ENCODE measurements at places on chromosomes 1 and 21.

GRCh38 chr1:31788825-31789256, 24.7 kb upstream of the ADGRB2 start:
- DNase-seq, result no peak

GRCh38 chr21:18449605-18450550, 46.3 kb upstream of the TMPRSS15 start:
- DNase-seq, result no peak

DNA sequence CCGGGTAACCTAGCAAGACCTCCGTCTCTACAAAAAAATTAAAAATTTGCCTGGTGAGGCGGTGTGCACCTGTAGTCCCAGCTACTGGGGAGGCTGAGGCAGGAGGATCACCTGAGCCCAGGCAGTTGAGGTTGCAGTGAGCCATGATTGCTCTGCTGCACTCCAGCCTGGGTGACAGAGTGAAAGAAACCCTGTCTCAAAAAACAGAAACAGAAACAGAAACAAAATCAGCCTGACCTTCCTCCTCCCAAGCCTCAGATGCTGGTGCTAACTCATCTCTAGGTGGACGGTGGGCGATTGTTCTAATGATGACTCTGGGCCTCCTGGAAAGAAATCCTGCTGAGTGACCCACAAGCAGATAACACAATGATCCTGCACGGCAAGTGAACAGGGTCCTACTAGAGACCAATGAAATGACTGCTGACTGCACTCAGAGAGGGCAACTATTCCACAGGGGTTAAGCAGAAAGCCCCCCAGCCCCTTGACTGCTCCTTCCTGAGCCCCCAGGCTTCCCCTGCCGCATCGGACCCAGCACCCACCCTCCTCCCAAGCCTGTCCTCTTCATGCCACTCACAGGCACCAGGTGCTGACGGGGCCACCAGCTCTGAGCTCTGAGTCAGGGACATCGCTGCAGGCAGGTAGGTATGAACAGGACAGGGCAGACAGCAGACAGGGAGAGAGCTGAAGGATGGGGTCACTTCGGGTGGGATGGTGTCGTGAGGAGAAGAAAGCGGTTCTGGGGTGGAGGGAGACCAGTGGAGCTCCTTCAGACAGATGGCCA, 27.8 kb upstream of the LRRC38 start:
- no peak for DNase-seq

DNA sequence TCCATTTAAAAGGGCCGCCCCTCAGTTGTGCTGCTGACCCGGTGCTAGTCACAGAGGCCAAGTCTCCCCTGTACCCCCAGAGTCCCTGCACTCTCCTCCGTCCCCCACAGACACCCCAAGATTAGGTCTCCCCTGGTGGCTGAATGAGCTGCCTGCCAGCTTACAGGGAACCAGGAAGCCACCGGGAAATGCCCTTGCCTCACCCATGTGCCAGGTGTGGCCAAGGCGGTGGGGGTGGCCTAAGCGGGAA, 32.7 kb downstream of the HSPG2 start:
- no peak for DNase-seq

DNA sequence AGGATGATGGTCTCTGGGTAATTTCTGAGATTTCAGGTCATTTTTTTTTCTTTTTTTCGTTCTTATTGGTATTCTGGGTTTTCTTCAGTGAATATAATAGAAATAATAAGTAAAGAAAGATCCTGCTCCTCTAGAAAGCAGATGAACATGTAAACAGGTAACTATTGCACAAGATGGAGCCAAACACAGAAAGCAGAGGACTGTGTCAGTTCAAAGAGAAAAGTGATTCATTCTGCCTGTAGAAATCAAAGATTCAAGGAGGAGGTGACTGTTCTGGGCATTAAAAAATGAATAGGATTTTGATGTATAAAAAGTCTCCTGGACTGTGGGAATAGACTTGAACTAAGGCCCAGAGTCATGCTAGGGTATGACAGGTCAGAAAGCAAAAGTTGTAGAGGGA, 41.9 kb upstream of the POU2F1 start:
- no peak for DNase-seq

DNA sequence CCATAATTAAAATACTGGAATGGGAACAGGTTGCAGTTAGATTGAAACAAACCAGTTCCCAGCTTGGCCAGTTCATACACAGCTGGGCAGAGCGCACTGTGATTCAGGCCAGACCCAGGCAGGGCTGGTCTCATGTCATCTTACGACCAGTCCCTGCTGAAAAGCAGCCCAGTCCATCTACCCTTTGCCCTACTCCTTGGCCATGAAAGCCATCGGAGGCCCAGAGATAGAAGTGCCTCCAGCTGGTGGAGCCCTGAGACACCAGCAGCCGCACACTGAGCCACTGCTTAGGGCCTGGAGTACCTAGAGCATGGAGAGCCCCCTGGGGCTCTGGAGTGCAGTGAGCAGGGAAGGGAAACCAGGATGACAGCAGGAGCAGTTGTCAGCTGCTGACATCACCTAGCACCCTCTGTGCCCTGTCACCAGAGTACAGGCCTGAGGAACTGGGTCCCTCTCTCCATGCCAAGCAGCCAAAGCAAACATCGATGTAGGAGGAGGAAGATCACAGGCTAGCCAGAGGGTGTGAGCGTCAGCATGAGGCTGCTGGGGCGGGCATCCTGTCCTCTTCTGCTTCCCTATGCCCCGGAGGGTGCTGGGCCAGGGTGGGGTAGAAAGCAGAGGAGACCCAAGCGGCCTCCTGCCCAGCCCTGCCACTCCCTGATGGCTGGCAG, 34.2 kb upstream of the TMEM125 start:
- no peak for DNase-seq

DNA sequence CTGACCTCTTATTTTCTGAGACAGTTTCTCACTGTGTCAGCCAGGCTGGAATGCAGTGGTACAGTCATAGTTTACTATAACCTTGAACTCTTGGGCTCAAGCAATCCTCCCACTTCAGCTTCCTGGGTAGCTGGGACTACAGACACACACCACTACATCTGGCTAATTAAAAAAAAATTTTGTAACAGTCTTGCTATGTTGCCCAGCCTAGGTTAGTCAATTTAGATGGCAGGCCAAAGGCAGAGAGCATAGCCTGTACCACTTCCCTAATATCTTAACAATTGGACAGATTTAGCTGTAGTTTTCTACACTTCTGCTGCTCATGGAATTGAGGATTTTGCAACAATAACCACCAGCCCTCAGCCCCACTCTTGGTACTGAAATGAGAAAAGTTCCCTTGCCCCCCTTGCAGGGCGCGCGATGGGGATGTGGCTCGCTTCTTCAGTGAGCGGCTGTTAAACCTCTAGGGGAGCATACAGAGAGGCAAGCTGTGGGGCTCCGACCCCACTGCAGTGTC, 34.9 kb upstream of the PTGFRN start:
- no peak for DNase-seq

DNA sequence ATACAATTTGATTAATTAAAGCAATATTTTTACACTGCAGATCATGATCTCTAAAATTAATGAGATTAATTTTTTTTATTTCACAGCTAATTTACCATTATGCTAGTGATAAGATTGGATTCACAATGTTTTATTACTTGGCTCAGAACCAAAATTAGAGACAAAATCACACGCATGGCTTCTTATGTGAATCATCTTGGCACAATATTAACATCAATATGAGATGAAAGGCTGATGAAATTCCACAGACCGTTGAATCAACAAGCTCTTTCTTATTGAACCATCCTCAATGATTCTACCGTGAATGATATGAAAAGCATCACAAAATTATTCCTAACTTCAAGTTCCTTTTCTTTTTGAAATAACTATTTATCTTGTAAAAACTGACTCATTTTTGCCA, 544.9 kb downstream of the KCNT2 start:
- DNase-seq, result no peak

DNA sequence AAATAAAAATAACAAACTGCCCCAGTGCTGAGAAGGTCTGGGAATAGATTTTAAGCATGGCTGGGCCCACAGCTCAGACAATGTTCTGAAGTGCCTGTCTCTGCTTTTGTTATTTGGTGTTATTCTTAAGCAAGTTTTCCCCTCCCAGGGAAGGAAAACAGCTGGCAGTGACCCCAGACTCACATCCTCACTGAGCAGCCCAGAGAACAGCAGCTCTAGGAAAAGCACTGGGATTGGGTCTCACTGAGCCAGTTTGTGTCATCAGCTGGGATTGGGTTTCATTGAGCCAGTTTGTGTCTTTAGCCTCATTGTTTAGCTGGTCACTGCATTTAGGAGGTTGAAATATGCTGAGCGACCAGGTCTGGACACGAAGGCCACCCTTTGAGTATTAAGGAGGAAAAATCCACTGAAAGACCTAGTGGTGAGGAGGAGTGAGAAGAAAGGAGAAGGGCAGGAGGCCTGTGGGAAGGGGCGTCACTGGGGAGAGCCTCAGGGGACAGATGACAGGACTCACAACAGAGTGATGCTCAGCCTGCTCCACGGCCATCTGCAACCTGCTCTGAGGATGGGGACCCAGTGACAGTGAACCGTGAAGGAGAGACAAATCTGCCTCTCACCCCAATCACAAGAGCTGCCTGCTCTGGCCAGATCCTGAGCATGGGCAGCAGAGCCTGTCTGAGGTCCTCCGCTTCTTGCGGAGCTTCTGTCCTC, 103.8 kb downstream of the TOMM20 start:
- no peak for DNase-seq

DNA sequence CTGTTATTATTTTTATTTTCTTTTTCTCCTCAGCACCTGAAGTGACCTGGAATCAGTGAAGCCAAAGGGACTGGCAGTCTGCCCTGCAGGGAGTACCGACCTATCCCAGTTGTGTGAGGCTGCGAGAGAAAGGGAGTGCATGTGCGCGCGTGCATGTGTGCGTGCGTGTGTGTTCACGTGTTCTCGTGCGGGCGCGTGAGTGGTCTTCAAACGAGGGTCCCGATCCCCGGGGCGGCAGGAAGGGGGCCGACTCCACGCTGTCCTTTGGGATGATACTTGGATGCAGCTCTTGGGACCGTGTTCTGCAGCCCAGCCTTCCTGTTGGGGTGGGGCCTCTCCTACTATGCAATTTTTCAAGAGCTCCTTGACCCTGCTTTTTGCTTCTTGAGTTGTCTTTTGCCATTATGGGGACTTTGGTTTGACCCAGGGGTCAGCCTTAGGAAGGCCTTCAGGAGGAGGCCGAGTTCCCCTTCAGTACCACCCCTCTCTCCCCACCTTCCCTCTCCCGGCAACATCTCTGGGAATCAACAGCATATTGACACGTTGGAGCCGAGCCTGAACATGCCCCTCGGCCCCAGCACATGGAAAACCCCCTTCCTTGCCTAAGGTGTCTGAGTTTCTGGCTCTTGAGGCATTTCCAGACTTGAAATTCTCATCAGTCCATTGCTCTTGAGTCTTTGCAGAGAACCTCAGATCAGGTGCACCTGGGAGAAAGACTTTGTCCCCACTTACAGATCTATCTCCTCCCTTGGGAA, 123.3 kb downstream of the PRDM2 start:
- no peak for DNase-seq

GRCh38 chr1:7425771-7426170, 345.3 kb upstream of the VAMP3 start:
- DNase-seq, result no peak

DNA sequence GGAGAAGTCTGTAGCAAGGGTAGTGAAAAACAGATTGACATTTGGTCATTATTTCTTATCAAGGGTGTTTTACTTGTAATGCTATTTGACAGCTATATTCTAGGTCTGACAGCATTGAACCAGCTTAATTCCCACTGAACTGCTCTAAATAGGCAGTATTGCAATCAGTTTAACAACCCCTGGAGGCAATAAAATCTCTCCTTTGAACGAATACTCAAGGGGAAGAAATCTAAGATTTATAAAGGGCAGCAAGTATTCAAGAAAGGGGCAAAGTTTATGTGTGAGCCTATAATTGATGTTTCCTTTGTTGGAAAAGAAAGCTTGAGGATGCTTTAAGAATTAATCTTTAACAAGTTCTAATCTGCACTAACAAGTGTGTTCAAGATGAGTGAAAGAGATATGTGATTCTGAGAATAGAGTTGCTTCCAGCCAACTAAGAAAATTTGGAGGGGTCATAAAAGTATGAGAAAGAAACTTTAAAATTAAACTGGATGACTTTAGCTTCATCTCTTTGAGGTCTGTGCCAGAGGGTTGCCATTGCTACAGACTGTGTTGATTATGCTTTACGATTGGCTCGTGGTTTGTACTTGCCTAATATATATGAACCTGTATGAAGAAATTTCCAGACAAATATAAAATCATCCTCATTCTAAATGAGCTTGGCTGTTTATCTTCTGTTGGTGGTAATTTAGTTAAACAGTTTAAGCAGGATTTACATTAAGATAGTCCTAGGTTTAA, 72.5 kb downstream of the ZNF326 start:
- DNase-seq, result no peak

GRCh38 chr21:41280115-41280919, 36.3 kb upstream of the FAM3B start:
- DNase-seq, result no peak

GRCh38 chr1:53702341-53702740, 36.6 kb downstream of the GLIS1 start:
- no peak for DNase-seq

- no peak for DNase-seq
Observed at GRCh38 chr1:920010-920409, 3.7 kb upstream of the SAMD11 start.

GRCh38 chr1:231743966-231744365, 117.4 kb downstream of the DISC1 start:
- DNase-seq, result no peak

GRCh38 chr1:241672301-241672700, 20.2 kb downstream of the WDR64 start:
- no peak for DNase-seq

DNA sequence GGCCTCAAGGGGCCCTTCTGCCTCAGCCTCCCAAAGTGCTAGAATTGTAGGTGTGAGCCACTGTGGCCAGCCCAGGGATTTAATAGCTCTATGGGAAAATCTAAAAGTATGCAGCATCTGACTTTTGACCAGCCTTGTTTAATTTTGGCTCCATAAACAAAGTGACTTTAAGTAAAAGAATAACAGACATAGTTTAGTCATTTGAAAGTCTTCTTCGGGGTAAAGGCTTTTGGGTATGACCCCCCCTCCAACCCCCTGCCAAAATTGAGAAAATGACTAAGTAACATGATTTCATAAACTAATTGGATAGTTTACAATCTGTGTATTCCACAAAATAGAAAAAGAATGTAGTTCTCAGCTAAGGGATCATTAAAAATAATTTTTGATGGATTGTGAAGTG, 17.0 kb downstream of the GPBP1L1 start:
- no peak for DNase-seq

GRCh38 chr1:173258479-173259264, 51.5 kb upstream of the TNFSF4 start:
- DNase-seq, result no peak

DNA sequence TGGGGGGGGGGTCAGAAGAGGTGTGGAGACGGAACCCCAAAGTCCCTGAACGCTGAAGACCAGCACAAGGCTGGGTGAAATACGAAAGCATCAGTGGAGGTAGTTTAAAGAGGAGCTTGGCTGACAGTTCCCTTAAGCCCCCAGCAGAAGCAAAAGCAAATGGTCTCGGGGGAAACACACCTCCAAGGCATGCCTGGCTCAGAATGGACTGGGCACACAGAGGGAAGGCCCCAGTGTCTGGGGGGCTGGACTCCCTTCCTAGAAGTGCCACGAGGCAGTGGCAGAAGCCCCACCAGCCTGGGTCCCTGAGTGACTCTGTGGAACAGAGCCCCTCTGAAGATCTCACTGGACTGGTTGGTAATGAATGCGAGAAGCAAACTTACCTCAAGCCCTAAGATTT, 43.9 kb downstream of the UBE2G2 start:
- DNase-seq, result no peak

- no peak for DNase-seq
Observed at GRCh38 chr1:169802888-169803287, 8.2 kb upstream of the METTL18 start.

- no peak for DNase-seq
Observed at GRCh38 chr1:187018291-187018690, 189.5 kb downstream of the PLA2G4A start.

GRCh38 chr1:55694310-55694801, 479.2 kb upstream of the USP24 start:
- no peak for DNase-seq

Data from activated CD8-positive, alpha-beta memory T cell treated with anti-CD3 and anti-CD28 coated beads for 1 hour (primary cell).